ENCODE measurements at places on chromosomes 6 and 20.

DNA sequence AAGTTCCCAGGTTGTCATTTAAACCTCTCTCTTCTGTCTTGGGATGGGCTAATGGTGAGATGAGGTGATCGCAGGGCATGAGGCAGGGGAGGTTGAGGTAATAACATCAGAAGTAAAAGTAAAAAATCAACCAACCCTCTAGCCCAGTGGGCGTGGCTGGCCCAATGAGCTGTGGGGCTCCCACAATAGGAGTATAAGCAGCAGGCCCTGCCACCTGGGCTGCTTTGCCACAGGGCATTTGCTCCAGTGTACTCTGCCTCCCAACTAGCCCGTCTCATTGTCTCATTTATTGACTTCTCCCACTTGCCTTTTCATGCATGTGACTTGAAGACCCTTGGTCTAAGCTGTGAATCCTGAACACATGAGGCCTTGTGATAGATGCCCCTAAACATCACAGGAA lies 62.8 kb downstream of the PHACTR3 start:
- H3K4me1 ChIP-seq = no peaks in the 10 kb centered on the region
- DNase-seq = no peak
- H3K36me3 ChIP-seq = no peaks in the 10 kb centered on the region
- no peaks in the 10 kb centered on the region for H3K27me3 ChIP-seq
- H3K4me3 ChIP-seq = no peak overlapping the region

- no peak for DNase-seq
- no peaks in the 10 kb centered on the region for H3K27me3 ChIP-seq
- H3K4me1 ChIP-seq = no peaks in the 10 kb centered on the region
- no peak overlapping the region for H3K27ac ChIP-seq
- H3K36me3 ChIP-seq = no peaks in the 10 kb centered on the region
- H3K4me3 ChIP-seq = no peak overlapping the region
These were observed 35.7 kb downstream of the AIG1 start for GRCh38 chr6:143096403-143096802.

DNA sequence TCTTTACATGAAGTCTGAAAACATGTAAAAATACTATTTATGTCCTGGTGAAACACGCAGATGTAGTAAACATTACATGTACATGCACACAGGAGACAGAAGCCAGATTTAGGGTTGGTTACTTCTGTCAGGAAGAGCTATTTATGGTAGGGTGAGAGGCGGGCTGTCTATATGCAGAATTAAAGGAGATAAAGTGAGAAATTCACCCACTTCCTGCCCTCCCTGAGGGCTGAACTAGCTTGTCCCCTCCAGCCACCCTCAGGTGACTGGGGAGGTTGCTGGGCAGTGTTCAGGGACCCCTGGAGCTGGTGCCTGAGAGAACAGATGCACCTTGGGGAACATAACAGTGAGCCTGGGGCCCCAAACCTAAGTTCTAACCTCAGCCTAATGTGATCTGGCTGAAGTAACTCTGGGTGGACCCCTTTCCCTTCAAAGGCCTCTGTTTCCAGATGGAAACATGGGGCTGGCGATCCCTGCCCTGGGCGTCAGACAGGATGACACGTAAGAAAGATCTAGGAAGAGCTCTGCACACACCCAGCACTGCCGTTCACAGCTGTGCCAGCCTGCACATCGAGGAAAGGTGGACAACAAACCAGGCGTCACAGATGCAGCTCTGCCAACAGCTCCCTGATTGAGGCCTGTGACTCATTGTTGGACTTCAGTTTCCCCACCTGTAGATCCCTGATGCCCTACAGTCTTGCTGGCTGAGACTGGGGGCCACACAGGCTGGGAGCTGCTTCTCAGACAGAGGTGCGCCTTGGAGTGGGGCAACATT lies 1.3 kb downstream of the PI16 start:
- no peaks in the 10 kb centered on the region for H3K36me3 ChIP-seq
- H3K4me1 ChIP-seq = peaks cover 7% of the 10 kb centered on the region
- no peak overlapping the region for H3K27ac ChIP-seq
- H3K27me3 ChIP-seq = no peaks in the 10 kb centered on the region

DNA sequence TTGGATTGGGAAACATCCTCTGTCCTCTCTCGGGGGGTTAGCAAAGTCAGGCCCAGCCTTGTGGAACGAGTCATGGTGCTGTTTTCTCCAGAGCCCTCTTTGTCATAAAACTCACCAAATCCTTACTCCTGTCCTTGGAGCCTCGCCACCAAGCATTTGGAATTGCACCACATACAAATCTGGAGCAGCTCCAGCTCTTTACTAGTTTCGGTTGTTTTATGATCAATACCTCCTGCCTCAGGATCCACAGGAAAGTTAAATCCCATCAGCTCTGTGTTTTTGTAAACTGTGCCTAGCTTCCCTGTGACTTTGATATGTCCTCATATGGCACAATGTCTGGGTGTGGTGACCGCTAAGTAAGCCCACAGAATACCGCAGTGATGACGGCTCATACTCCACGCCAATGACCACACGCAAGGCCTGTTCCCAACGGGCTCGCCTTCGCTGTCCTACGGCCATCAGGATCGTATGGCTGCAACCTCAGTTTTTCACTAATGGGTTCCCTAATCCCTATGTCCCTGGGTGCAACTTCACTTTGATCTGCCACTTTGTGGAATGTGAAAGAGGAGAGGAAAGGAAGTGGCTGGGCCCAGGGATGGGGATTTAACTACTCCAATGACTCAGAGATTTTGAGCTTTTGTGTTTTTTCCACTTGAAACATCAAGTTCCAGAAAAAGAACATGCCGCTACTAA lies 111.3 kb upstream of the FOXQ1 start:
- no peak overlapping the region for H3K4me3 ChIP-seq
- H3K27me3 ChIP-seq = no peaks in the 10 kb centered on the region
- no peaks in the 10 kb centered on the region for H3K36me3 ChIP-seq
- no peak overlapping the region for H3K27ac ChIP-seq

- no peaks in the 10 kb centered on the region for H3K27me3 ChIP-seq
- no peak for DNase-seq
- no peak overlapping the region for H3K4me3 ChIP-seq
- H3K36me3 ChIP-seq = no peaks in the 10 kb centered on the region
- H3K27ac ChIP-seq = no peak overlapping the region
These were observed 4.6 kb upstream of the REV3L start for GRCh38 chr6:111487661-111488060.

GRCh38 chr6:125918681-125919566 lies 37.6 kb upstream of the HINT3 start:
- H3K27ac ChIP-seq = no peak overlapping the region
- no peaks in the 10 kb centered on the region for H3K4me1 ChIP-seq
- no peak overlapping the region for H3K4me3 ChIP-seq
- H3K36me3 ChIP-seq = no peaks in the 10 kb centered on the region
- no peaks in the 10 kb centered on the region for H3K27me3 ChIP-seq

DNA sequence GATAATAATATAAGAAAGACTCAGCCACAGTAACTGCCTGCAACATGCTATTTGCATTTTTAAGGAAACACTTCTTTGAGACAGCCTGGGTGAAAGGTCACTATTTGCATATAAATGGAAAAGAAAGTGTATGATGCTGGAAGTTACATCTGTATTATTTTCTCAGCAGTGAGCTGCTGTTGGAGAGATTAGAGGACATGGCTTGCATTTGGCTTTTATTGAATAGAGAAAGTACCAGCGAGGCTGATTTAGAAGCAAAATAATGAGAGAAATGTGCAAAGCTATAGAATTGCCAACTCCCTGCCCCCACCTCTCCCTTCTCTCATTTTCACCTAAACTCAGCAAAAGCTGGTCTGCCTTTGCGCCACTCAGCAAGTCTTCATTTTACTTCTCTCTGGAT lies 12.7 kb downstream of the MYT1 start:
- H3K36me3 ChIP-seq = peaks cover 2% of the 10 kb centered on the region
- no peak overlapping the region for H3K4me3 ChIP-seq
- H3K27ac ChIP-seq = no peak overlapping the region
- DNase-seq = no peak
- H3K4me1 ChIP-seq = peaks cover 2% of the 10 kb centered on the region

DNA sequence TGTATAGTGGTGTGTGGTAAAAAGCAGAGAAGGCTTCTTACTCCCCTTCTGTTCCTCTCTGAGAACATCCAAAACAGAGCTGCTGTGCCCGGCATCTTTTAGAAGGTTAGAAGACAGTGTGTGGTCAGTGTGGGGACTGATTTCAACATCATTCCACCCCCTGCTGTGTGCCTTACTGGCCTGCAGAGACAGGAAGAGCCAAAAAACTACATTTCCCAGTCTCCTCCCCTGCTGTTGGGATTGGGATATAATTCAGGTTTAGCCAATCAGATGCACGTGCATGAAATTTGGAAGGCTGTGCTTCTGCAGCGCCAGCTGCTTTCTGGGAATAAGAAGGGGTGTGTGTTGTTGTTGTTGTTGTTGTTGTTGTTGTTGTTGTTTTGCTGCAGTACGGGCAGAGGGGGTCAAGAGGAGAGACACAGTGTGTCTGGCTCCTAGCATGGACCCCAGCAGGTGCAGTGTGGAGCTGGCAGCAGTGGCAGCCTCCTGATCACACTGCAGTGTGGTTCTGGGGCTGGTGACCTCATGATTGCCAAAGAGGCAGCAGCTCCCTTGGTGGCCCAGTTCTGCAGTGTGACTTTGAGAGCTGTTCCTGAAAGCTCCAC lies 74.7 kb downstream of the MRPL14 start:
- no peak overlapping the region for H3K4me3 ChIP-seq
- no peaks in the 10 kb centered on the region for H3K27me3 ChIP-seq
- H3K36me3 ChIP-seq = no peaks in the 10 kb centered on the region
- no peak overlapping the region for H3K27ac ChIP-seq

- no peaks in the 10 kb centered on the region for H3K4me1 ChIP-seq
- H3K36me3 ChIP-seq = no peaks in the 10 kb centered on the region
- H3K27ac ChIP-seq = no peak overlapping the region
- H3K4me3 ChIP-seq = no peak overlapping the region
- no peaks in the 10 kb centered on the region for H3K27me3 ChIP-seq
These were observed 59.4 kb downstream of the UBE2V1 start for GRCh38 chr20:50053362-50054230.

GRCh38 chr20:3927486-3928291 lies 38.5 kb downstream of the PANK2 start:
- no peaks in the 10 kb centered on the region for H3K27me3 ChIP-seq
- no peaks in the 10 kb centered on the region for H3K4me1 ChIP-seq
- no peak overlapping the region for H3K4me3 ChIP-seq
- peaks cover 7% of the 10 kb centered on the region for H3K36me3 ChIP-seq
- H3K27ac ChIP-seq = no peak overlapping the region
- DNase-seq = peak; percentile 64

DNA sequence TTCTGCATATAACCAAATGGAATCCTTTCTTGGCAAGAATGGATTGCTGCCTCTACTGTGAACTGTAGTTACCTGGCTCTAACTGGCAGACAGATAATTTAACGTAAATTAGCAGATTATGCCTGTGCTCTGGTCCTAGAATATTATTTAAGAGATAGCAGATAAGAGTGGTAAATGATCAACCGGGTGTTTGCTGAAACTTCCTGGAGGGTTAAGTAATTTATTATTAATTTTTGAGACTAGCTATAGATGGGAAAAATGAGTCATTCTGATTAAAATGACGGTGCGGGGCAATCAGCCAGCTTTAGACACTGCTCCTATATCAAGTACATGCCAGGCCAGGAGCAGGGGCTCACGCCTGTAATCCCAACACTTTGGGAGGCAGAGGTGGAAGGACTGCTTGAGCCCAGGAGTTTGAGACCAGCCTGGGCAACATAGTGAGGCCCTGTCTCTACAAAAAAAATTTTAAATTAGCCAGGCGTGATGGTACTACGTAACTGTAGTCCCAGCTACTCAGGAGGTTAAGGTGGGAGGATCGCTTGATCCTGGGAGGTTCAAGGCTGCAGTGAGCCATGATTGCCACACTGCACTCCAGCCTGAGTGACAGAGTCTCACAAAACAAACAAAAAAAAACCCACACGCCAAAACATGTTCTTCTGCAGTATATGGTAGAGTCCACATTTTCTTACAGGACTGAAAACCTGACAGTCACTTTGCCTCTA lies 22.6 kb downstream of the B4GALT5 start:
- no peak overlapping the region for H3K27ac ChIP-seq
- peaks cover 10% of the 10 kb centered on the region for H3K4me1 ChIP-seq
- no peaks in the 10 kb centered on the region for H3K36me3 ChIP-seq
- DNase-seq = no peak
- no peak overlapping the region for H3K4me3 ChIP-seq

- no peak overlapping the region for H3K4me3 ChIP-seq
- peak; percentile 93 for DNase-seq
- H3K27ac ChIP-seq = no peak overlapping the region
- peaks cover 1% of the 10 kb centered on the region for H3K4me1 ChIP-seq
These were observed 2.7 kb downstream of the KCNS1 start for GRCh38 chr20:45098103-45098773.

DNA sequence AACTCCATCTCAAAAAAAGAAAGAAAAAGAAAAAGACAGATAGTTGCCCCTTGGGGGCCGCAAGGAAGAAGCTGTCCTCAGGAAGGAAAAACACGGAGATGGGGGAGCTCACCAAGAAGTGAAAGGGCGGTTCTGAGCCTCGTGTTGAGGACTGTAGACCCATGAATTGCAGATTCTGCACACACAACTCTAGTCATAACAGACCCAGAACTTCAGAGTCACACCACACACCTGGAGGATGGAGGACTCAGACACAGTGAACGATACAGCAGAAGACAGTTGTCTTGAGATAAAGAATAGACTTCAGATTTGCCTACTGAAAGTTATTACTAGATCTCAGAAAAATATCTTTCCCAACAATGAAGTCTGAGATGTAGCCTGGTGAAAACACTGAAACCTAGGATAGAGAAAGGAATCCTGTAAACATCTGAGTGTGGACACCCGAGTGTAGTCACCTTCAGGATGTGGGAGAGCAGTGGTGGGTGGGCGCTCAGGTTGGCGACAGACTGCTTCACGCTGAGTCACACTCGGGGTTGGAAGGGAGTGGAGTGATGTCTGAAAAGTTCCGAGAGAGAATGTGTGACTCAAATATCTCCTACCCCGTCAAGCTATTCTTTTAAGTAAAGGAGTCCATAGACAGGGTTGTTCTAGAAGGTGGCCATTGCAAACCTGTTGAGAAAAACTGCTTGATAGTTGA lies 88.1 kb downstream of the MAP3K4 start:
- no peak overlapping the region for H3K4me3 ChIP-seq
- H3K27me3 ChIP-seq = no peaks in the 10 kb centered on the region
- peak; percentile 40 for DNase-seq

GRCh38 chr6:130682066-130682465 lies 145.1 kb upstream of the SMLR1 start:
- H3K4me3 ChIP-seq = no peak overlapping the region
- H3K4me1 ChIP-seq = no peaks in the 10 kb centered on the region
- no peak overlapping the region for H3K27ac ChIP-seq
- no peaks in the 10 kb centered on the region for H3K36me3 ChIP-seq

GRCh38 chr20:18058661-18059467 lies 1.1 kb upstream of the OVOL2 start:
- H3K4me1 ChIP-seq = no peaks in the 10 kb centered on the region
- DNase-seq = peak; percentile 81
- H3K4me3 ChIP-seq = peak overlapping the region; percentile 25
- no peaks in the 10 kb centered on the region for H3K27me3 ChIP-seq
- H3K36me3 ChIP-seq = no peaks in the 10 kb centered on the region

DNA sequence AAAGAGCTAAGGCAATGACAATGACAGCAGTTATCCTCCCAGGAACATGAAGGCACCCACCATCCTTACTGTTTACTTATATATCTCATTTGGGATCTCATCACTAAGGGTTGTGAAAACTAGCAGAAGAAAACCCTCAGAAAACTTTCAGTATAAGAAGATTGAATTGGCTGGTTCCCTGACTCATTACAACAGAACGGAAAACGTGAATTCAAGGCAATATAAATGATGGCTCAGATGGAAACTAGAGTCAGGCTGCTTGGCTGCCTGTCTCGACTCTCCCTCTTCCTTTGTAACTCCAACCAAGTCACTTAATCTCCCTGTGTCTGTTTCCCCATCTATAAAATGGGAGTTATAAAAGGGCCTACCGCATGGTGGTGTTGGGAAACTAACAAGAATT lies 387.1 kb upstream of the JARID2 start:
- no peaks in the 10 kb centered on the region for H3K27me3 ChIP-seq
- no peaks in the 10 kb centered on the region for H3K36me3 ChIP-seq
- no peak overlapping the region for H3K27ac ChIP-seq
- H3K4me3 ChIP-seq = no peak overlapping the region
- no peak for DNase-seq
